ENCODE measurements at places on chromosomes 16 and 17. TPM values are rescaled to one million over a fixed set of nuclear protein-coding genes. Genes with fewer than 3 reads are reported as not detected.

The HS3ST6 gene
- total RNA-seq: not detected

The OTOP3 gene
- total RNA-seq: not detected

The RCVRN gene
- total RNA-seq: not detected

The IRX5 gene
- total RNA-seq: 14.6 TPM

The SMIM5 gene
- total RNA-seq: 0.17 TPM

The SYT17 gene
- total RNA-seq: not detected

The ITGAD gene
- total RNA-seq: not detected

The C16orf89 gene
- total RNA-seq: not detected

The TP53TG3C gene
- total RNA-seq: not detected

The DNAH3 gene
- total RNA-seq: under 0.01 TPM

The WDR81 gene
- total RNA-seq: 48.6 TPM

The GSG1L gene
- not detected for total RNA-seq

The TBX21 gene
- not detected for total RNA-seq

The ITGB4 gene
- 5.5 TPM for total RNA-seq

The ADAD2 gene
- total RNA-seq: not detected

DNA sequence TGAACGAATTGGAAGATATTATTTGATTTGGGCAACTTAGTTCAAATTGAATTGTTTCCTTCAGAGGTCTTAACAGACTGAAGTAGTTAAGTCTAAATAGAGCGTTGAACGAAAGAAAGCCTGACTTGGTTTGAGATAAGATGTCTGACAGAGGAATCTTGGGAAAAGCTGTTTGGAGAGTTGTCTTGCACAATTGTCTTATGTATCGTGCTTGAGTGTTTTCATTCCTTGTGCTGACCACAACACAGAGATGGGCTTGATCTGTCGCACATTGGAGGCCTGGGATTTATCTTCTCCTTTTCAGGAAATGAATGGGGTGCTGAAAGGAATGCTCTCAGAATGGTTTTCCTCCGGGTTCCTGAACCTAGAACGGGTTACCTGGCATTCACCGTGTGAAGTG is 7.8 kb downstream of the MLYCD start:
- DNase-seq: no peak

- no peak for DNase-seq
Observed at GRCh38 chr17:50545311-50545710, 1.7 kb upstream of the SPATA20 start.

GRCh38 chr17:68200689-68201417 is 47.0 kb upstream of the AMZ2 start:
- DNase-seq: peak; percentile 52

- DNase-seq: no peak
Observed at GRCh38 chr17:40022497-40022896, 7.3 kb downstream of the CSF3 start.

- DNase-seq: peak; percentile 45
Observed at GRCh38 chr16:53156516-53156915, 101.7 kb downstream of the CHD9 start.

GRCh38 chr16:85475233-85475632 is 137.9 kb upstream of the GSE1 start:
- DNase-seq: no peak

GRCh38 chr16:964356-965035 is 6.3 kb downstream of the LMF1 start:
- peak; percentile 93 for DNase-seq

DNA sequence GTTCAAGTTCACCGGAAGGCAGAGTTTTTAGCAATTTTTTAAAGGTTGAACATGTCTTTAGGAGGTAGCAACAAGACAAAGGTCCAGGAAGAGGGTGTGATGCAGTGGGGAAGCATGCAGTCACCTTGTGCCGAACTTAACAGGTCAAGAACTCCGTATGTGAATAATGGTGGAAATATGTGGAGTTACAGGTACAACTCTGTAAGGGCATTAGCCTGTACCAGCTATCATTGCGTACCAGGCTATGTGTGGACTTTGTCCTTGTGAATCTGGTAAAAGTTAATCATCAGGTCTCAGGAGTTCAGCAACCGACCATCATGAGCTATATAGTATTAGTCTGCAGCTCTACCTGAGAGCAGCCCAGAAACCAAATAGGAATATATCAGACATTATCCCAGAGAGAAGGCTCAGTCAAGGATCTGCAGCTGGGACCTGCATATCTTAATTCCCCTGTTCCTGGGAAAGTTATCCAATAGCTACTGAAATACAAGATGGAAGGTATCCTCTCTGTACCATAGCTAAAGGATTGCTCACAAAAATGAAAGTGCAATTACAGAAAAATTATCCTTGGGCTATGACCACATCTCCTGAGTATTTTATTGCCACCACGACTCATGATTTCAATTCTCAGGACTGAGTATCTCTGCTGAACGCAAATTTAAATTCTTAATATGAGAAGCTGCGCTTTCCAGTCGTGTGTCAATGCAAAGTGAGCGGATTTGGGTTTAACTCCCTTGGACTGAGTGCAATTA is 469.3 kb downstream of the CDH13 start:
- DNase-seq: peak; percentile 43

GRCh38 chr16:89145406-89146161 is 26.0 kb upstream of the CDH15 start:
- DNase-seq: no peak

DNA sequence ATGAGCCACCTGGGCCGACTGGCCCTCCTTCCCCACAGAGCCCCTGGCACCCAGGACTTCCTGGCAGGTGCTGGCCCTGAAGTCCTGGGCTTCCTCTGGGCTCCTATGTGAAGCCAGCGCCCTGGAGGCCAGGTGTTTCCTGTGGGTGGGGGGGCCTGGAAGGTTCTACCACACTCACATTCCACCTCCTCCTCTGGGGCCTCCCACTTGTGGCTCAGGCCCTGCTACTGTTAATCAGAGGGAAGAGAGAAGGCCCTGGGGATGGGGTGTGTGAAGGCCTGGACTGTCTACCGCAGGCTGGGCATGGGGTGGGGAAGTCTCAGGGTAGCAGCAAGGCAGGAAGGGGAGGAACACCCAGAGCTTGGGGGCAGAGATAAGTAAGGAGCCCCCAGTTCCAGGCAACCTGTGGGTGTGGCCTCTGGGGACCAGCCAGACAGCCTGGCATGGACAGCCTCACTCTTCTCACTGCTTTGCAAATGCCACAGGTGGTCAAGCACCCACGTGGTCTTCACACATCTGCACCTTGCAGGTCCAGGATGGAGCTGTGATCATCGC is 111.9 kb upstream of the TNRC6C start:
- DNase-seq: no peak

DNA sequence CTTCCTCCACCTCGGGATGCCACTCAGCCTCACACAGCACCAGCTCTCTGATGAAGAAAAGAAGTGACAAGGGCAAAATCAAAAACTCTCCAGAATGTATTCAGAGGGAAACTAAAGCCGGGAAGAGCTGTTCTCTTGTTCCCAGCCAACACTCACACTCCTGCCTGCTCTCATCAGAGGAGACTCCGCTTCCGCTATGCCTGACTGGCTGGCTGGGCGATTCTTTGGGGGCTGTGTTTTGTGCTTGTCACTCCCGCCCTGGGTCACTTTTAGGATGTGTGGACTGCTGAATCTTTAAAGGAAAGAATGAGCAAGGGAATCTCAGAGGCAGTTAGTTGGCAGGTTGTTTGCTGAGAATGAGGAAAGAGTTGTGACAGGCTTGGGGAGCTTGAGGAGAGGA is 54.6 kb upstream of the TBX2 start:
- DNase-seq: no peak

- DNase-seq: peak; percentile 34
Observed at GRCh38 chr17:63476854-63477479, at the start of gene ACE. Gene ACE, plus strand, starts transcription at chr17:63477061. Its CDS starts 34 bp downstream, at chr17:63477095.

DNA sequence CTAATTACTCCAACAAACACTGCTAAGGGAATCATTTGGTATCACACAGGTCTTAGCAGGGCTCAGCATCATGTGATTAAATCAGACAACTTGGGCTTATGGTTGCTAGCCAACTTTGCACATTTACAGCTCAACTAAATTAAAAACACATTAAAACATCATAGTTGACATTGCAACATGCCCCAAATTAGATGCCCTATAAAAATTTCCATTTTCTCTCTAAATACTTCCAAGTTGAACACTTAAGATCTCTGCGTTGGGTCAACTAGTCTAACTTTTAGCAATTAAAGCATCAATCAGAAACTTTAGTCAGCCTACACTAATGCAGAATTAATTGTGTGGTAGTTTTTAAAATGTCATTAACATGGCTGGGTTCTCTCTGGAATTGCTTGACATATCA is 12.1 kb downstream of the DNAJC7 start:
- no peak for DNase-seq

DNA sequence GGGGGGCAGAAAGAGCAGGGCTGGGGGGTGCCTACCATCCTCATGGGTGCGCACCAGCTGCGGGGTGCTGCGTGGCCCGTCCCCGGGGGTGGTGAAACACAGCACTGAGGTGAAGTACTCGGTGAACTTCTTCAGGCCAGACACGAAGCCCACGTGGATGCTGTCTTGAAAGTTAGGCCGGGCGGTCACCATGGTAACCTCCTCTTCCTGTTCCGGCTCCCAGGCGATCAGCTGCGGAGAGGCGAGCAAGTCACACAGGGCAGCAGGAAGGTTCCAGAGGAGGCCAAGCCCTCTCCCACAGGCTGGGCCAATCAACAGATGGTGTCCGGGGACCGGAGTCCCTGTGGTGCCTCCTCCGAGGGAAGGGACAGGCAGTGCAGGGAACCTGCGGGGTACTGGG is 90.1 kb upstream of the CDC42EP4 start:
- DNase-seq: no peak

DNA sequence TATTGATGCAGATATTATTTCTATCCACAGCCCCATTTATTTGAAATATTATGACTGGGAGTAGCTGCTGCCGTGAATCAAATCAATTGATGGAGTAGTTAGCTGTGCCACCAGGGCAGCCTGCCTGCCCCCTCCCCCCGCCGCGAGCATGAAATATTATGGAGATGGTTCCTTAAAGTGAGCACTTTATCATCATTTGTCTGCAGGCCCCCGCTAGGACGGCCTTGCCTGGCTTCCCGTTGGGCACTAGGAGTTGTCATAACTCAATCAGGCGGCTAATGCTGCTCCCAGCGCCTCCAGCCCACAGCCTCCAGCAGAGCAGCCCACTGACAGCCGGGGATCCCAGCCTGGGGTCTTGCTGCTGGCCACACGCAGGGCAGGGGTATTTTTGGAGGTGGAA is 173.9 kb downstream of the SALL1 start:
- no peak for DNase-seq

GRCh38 chr17:14616528-14616927 is 315.6 kb downstream of the HS3ST3B1 start:
- DNase-seq: peak; percentile 60
